Lower lobe of right lung (tissue), 2 donors: ENCODE measurements at places on chromosomes 7 and 10.

DNA sequence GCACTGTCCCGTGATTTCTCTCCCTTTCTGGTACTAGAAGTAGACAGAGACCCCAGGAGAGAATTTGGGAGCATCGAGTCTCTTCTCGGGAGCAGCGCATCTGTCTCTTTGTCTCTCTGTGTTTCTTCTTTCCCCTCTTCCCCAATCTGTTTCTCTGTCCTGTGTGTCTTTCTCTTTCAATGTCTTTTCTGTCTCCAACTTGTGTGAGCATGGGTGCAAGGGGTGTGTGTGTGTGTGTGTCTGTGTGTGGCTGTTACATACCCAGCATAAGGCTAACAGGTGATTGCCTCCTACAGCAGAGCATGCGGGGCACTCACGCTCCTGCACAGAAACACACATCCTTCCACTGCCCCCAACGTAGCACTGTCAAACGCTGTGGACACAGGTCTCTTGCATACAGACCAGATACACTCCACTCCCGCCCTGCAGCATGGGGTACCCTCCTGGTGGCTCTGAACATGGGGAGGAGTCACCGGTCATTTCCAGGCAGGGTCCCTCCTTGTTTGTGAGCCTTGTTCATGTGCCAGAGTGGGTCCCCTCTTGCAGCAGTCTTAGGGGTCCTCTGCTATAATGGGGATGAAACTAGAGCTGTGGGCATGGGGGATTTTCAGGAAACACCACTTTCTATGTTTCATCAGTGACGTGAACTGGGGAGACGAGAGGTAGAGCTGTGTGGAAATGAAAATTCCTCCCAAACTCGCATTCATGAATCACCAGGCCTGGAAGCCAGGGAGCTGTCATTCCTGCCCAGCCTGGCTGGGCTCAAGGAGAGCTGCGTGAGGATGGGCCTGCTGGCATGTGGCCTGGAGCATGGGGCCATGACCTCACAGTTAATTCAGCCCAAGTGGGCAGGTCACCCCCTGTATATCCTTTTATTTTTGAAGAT is 980 bp downstream of the ADAMTS14 start:
- H3K27ac ChIP-seq, result no peak overlapping the region
- H3K36me3 ChIP-seq, result no peaks in the 10 kb centered on the region
- no peak for DNase-seq
- H3K27me3 ChIP-seq, result peaks cover 15% of the 10 kb centered on the region
- peaks cover 9% of the 10 kb centered on the region for H3K4me1 ChIP-seq

GRCh38 chr7:84474436-84474835 is 279.8 kb upstream of the SEMA3A start:
- no peaks in the 10 kb centered on the region for H3K4me1 ChIP-seq
- H3K36me3 ChIP-seq, result no peaks in the 10 kb centered on the region
- H3K4me3 ChIP-seq, result no peak overlapping the region
- H3K27me3 ChIP-seq, result no peaks in the 10 kb centered on the region

DNA sequence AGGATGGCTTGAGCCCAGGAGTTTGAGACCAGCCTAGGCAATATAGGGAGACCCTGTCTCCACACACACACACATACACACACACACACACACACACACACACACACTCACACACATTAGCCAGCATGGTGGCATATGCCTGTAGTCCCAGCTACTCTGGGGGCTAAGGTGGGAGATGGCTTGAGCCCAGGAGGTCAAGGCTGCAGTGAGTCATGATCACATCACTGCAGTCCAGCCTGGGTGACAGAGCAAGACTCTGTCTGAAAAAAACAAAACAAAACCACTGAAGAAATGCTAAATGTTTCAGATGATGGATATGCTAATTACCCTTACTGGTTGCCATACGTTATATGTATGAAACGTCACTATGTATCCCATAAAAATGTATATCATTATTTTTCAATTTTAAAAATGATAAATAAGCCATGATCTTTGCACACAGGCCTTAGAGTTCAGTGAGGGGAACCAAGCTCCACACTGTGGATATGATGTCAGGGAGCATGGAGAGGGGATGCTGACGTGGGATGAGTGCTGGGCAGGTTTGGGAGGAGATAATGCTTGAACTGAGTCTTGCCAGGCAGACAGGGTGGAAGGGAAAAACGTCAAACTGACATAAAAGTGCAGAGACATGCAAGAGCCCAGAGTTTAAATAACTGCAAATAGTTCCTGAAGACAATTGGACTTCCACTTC is 45.9 kb upstream of the ARHGAP12 start:
- no peak overlapping the region for H3K4me3 ChIP-seq
- no peak for DNase-seq
- H3K27me3 ChIP-seq, result no peaks in the 10 kb centered on the region

GRCh38 chr10:131729938-131730660 is 170.7 kb upstream of the PPP2R2D start:
- no peak overlapping the region for H3K27ac ChIP-seq
- no peak overlapping the region for H3K4me3 ChIP-seq
- H3K27me3 ChIP-seq, result peaks cover 9% of the 10 kb centered on the region
- peaks cover 12% of the 10 kb centered on the region for H3K4me1 ChIP-seq

DNA sequence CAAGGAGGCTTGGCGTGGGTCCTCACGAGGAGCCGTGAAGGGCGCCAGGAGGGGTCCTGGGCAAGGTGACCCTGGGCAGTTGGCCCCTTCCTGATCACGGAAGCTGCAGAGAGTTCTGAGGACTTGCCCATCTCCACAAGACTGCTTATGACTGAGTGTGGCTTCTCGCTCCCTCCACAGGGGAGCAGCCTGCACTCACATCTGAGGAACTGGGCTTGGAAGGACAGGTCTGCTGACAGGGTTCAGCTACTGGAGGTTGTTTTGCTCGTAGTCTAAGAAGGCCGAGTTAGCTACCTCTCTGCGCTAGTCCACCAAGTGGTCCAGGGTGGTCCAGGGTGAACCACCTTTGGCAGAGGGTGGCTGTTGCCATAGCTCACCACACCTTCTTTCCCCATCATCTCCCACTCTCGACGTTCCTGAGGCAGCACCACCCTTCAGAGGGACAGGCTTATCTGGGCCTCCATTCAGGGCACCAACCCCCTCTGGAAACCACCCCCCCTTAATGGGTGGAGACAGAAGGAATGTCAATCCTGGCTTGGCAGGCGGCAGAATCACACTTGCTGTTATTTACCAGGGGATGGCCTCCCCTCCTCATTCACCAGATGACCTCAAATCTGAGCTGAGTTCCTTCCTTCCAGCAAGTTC is 38.2 kb downstream of the FAM53B start:
- no peak overlapping the region for H3K4me3 ChIP-seq
- DNase-seq, result no peak
- peaks cover 35% of the 10 kb centered on the region for H3K36me3 ChIP-seq
- H3K27ac ChIP-seq, result peak overlapping the region; percentile 18
- peaks cover 100% of the 10 kb centered on the region for H3K4me1 ChIP-seq

DNA sequence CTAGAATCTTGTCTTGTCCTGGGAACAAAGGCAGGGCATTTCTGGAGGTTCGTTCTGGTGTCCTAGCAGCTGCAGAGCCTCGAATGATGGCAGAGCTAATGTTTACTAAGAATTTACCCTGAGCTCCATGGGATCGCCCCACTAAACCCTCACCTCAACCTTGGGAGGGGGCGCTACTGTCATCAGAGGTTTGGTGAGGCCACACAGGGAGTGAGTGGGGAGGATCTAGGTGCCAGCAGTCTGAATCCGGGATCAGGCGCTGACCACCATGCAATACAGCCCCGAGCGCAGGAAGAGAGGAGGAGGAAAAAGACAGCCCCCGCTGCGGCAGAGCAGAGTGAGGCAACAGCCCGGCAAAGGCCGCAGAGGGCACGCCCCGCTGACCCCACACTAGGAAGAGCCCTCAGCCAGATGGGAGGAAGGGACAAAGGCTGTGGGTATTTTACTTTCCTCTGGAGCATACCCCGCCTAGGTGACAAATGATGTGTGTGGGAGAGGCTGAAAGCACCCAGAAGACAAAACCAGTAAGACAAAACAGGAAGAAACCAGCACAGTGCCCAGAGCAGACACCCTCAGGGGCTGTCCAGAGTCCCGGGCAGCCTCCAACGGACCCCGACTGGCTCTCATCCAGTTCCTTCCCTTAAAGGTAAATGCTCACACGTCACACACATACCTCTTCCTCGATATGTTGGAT is 103.5 kb downstream of the FAM53B start:
- no peaks in the 10 kb centered on the region for H3K27me3 ChIP-seq
- H3K36me3 ChIP-seq, result no peaks in the 10 kb centered on the region
- H3K27ac ChIP-seq, result peak overlapping the region; percentile 77
- H3K4me1 ChIP-seq, result peaks cover 89% of the 10 kb centered on the region

DNA sequence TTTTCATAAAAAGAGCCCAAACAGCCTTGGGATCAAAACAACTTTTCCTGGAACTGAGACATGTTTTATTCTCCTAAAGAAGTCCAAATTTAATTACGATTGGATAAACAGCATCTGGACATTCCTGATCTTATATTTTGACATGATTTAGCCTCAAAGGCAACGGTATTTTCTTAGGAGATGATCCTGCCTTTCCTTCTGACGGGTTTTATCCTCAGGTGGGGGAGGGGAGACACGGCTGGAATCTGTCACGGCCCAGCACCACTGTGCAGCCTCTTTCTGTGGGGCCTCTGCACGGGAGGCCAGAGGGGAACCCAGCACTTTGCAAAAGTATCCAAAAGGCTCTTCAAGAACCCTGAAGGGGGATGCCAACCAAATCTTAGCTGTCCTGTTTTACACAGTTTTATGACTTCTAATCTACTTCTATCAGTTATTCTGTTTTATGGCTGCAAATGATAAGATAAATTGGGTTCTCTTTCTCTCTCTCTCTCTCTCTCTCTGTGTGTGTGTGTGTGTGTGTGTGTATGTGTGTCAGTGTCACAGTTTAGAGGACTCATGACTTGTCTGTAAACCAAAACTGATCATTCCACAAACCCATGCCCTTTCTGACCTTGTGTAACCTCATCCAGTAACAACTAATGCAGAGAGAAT is 321.1 kb upstream of the NPVF start:
- H3K4me1 ChIP-seq, result no peaks in the 10 kb centered on the region
- no peak overlapping the region for H3K4me3 ChIP-seq
- H3K27me3 ChIP-seq, result no peaks in the 10 kb centered on the region
- no peak for DNase-seq
- H3K36me3 ChIP-seq, result no peaks in the 10 kb centered on the region
- H3K27ac ChIP-seq, result no peak overlapping the region

DNA sequence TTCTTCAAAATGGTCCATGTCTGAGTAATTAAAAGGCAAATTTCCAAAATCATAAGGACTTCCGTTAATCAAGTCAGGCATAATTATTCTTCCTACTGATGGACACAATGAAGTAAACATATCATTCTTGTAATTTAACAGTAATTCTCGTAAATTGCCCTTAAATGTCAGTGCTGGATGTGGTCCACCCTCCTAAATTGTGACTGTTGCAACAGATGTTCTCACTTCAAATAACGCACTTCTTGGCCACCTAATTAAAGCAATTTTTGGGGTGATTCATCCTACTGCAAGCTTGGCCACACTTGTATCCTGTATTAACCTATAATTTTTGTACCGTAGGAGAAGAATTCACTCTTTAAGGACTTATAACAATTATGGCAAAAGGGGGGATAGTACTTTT is 1.9 kb downstream of the COL1A2 start:
- H3K27me3 ChIP-seq, result no peaks in the 10 kb centered on the region
- peak overlapping the region; percentile 85 for H3K27ac ChIP-seq
- peak overlapping the region; percentile 57 for H3K4me3 ChIP-seq
- no peak for DNase-seq
- no peaks in the 10 kb centered on the region for H3K4me1 ChIP-seq

- H3K4me1 ChIP-seq, result no peaks in the 10 kb centered on the region
- no peak for DNase-seq
These were observed 93.6 kb downstream of the CTNNA3 start for GRCh38 chr10:67602268-67602950.

- H3K27ac ChIP-seq, result no peak overlapping the region
- no peak for DNase-seq
- no peaks in the 10 kb centered on the region for H3K4me1 ChIP-seq
- peaks cover 3% of the 10 kb centered on the region for H3K27me3 ChIP-seq
These were observed 19.0 kb downstream of the SUN3 start for GRCh38 chr7:48009954-48010353.

DNA sequence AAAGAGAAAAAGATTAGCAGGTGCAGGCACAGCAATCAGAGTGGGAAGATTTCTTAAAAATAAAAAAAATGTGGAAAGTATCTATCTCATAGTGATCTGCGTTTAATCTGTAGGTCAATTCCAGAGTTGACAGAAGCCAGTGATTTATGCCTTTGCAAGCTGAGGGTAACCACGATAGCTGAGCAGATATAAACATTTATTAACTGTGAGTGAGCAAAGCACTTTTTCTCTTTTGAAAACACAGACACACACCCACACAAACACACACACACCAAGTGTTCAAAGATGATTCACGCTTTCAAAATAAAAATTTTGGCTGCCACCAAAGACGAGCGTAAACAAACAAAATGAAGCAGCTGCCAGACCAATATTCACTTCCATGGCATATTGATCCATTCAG is 243.2 kb upstream of the SLC26A5 start:
- H3K4me1 ChIP-seq, result no peaks in the 10 kb centered on the region
- no peak for DNase-seq
- H3K36me3 ChIP-seq, result no peaks in the 10 kb centered on the region
- H3K27me3 ChIP-seq, result peaks cover 5% of the 10 kb centered on the region

- no peaks in the 10 kb centered on the region for H3K27me3 ChIP-seq
- no peak for DNase-seq
- peaks cover 10% of the 10 kb centered on the region for H3K4me1 ChIP-seq
- H3K36me3 ChIP-seq, result peaks cover 11% of the 10 kb centered on the region
- H3K27ac ChIP-seq, result no peak overlapping the region
These were observed 5.4 kb downstream of the SFR1 start for GRCh38 chr10:104127411-104127810.

DNA sequence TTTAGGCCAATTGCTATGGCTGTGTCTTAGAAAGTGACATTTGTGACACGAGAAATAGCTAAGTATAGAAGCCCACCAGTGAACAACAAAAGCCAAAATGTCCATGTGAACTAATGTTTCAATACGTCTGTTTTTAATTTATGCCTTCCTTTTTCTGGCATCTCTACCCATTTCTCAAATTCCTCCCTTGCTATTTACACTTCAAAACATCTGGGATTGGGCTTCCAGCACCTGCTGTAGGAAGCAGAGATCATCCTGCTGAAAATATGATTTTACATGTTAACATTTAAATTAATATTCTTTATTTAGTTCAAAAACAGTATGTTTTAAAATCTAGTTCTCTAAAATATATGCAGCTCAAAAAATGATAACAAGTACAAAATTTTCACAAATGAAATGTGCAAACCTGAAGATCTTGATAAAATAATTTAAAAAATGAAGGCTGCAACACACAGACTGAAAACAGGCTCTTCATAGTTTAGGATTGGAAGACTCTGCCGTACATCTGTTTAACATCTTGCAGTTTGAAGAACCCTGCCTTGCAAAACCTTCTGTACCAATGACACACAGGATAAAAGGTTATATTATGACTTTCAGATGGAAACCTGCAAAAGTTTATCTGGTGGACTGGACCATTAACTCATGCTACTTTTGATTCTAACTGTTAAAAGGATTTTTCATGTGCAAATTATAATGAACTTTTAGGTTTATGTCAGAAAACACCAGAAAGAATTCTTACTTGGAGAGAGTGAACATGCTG is 408.4 kb downstream of the SUGCT start:
- H3K4me3 ChIP-seq, result no peak overlapping the region
- no peaks in the 10 kb centered on the region for H3K4me1 ChIP-seq
- H3K27ac ChIP-seq, result no peak overlapping the region
